Activated T-cell treated with anti-CD3 and anti-CD28 coated beads for 1 hour (primary cell): ENCODE measurements at places on chromosomes 13 and 19.

DNA sequence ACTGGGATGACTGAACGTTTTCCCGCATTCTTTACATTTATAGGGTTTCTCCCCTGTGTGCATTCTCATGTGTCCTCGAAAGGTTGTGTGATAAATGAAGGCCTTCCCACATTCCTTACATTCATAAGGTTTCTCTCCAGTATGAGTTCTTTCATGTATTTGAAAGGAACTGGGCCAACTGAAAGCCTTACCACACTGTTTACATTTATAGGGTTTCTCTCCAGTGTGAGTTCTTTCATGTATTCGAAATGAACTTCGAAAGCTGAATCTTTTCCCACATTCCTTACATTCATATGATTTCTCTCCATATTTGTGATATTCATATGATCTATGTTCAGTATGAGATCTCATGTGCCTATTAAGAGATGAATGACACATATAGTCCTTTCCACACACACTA is 19.4 kb downstream of the ZNF709 start:
- no peak for DNase-seq

- no peak for DNase-seq
Observed at GRCh38 chr19:15276620-15277215, 44.5 kb upstream of the EPHX3 start.

- no peak for DNase-seq
Observed at GRCh38 chr19:17790059-17790780, 4.7 kb upstream of the B3GNT3 start.

- no peak for DNase-seq
Observed at GRCh38 chr13:103199380-103200088, 133.3 kb upstream of the SLC10A2 start.

DNA sequence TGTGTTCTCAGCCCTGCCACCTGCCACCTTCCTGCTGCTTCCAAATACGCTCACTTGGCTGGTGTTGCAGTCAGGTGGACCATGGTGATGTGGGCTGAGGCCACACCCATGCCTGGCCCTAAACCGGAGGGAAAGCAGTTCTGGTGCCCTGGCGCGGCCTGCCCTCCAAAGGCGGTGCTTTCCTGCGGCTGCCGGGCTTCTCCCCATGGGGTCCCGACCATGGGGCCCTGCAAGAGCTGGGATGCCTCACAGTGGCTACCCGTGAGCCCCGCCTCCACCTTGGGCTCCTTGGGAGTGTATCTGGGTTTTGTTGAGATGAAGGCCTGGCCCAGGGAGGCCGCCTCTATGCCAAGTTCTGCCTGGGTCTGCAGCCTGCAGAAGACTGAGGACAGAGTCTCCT is 73.7 kb downstream of the ERICH6B start:
- DNase-seq: no peak

GRCh38 chr19:9586764-9587163 is 2.5 kb upstream of the ZNF121 start:
- DNase-seq: peak; percentile 68

DNA sequence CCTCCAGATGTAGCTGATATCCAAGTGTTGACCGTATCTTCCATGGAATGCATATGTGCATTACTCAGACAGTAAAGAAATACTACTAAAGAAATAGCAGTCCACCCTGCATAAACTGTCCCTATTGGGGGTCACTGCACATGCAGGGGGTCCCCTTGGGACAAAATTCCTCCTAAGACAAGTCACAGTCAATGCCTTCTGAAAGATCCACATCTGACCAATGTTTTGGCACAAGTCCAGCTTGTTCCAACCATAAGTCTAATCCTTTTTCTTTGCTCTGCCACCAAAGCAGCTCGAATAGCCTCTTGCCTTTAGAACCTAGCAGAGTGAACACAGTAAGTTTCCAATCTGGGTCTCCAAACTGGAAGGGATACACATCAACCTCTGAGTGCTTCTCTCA is 87.9 kb downstream of the DIAPH3 start:
- no peak for DNase-seq

DNA sequence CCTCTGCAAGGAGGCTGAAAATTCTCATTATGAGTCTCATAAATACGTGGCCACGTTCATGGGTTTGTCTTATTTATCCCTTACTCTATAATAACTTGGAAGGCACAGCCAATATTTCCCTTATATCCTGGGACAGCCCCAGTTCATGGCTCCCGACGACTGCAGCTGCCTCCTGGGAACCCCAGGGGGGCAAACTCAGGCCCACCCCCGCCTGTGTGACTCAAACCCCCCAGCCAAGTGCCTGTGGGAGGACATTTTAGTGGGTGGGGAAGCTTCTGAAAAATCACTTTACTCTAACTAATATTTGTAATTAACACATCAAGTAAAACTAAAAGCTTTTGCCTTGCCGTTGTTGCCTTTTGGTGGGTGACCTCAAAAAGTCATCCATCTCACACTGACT is 14.3 kb downstream of the RASA3 start:
- no peak for DNase-seq

DNA sequence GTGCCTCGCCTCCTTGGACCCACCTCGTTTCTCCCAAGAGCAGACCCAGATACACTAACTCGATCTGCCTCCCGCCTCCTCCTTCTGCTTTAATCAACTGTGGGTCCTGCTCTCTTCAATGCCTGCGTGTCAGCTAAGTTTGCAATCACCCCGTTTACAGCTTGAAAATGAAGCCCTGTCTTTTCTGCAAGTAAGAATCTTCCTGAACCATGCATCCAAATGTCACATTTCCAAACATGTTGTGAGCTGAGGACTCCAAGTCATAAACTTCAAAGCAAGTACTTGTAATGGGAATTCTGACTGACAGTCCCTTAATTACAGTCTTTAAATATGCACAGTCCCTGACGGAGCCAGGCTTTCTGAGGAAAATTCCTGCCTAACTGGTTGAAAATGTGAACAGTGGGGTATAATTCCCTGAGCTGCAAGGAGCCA is 154.9 kb upstream of the UQCRFS1 start:
- no peak for DNase-seq

GRCh38 chr19:54229146-54229545 is 6.3 kb upstream of the LILRB3 start:
- no peak for DNase-seq
